ENCODE measurements at places on chromosomes 13 and 19. TPM values are rescaled to one million over a fixed set of nuclear protein-coding genes. Genes with fewer than 3 reads are reported as not detected.
A peak's percentile ranks its signal among the peaks of the same experiment; 100 is the strongest.

- DNase-seq, result no peak
Observed at GRCh38 chr13:20227730-20228129, 4.4 kb downstream of the GJB6 start.

DNA sequence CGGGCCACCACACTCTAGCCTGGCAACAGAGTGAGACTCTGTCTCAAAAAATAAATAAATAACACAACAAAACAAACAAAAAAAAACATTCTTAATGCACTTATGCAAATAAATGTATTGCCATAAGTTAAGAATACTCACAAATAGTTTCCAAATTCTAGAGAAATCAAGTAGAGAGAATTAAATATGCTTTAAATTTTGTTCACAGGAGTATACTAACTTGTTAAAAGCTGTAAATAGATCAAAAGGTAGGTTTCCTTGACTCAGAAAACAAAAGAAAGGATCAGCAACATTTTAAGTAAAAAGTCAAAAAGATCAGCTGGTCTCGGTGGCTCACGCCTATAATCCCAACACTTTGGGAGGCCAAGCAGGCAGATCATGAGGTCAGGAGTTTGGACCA, 50.5 kb upstream of the ZNF429 start:
- no peak for DNase-seq

GRCh38 chr13:113245849-113246796, 36.7 kb downstream of the CUL4A start:
- DNase-seq, result no peak

- DNase-seq, result no peak
Observed at GRCh38 chr13:40970803-40971202, 48.3 kb downstream of the ELF1 start.

GRCh38 chr19:47619763-47620162, 10.8 kb downstream of the BICRA start:
- no peak for DNase-seq

DNA sequence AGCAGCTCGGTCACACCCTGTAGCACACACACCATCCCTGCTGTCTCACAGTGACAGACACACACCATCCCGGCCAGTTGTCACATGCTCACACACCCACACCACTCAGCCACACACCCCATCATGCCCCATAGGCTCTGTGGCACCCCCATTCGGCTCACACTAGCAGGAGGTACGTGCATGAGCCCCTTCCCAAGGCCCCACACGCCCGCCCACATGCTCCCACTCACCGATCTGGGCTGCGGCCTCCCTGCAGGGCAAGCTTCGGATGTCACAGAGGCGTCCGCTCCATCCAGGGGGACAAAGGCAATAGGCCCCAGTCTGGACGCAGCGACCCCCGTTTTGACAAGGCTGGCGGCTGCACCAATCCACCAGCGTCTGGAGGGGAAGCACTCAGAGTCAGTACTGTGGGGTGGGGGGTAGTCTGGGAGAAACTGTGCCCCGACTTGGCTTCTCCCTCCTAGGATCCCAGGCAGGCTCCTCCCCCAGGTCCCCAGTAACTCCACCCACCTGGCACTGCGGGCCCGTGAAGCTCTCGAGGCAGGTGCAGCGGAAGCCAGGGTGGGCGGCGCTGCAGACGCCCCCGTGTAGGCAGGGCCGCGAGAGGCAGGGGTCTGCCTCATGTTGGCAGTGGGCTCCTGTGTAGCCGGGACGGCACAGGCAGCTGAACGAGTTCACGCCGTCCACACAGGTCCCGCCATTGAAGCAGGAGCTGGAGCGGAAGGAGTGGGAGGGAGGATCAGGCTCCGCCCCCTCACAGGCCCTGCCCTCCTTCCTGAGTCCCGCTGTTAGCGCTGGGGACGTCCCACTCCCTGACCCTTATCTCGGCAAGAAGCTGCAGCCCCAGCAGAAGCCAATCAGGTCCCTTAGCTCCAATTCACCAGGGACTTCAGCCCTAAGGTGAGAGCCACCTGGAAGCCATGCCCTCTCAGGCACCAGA, 20.1 kb downstream of the NOTCH3 start:
- no peak for DNase-seq

- no peak for DNase-seq
Observed at GRCh38 chr19:50333737-50334617, 4.8 kb upstream of the KCNC3 start.

DNA sequence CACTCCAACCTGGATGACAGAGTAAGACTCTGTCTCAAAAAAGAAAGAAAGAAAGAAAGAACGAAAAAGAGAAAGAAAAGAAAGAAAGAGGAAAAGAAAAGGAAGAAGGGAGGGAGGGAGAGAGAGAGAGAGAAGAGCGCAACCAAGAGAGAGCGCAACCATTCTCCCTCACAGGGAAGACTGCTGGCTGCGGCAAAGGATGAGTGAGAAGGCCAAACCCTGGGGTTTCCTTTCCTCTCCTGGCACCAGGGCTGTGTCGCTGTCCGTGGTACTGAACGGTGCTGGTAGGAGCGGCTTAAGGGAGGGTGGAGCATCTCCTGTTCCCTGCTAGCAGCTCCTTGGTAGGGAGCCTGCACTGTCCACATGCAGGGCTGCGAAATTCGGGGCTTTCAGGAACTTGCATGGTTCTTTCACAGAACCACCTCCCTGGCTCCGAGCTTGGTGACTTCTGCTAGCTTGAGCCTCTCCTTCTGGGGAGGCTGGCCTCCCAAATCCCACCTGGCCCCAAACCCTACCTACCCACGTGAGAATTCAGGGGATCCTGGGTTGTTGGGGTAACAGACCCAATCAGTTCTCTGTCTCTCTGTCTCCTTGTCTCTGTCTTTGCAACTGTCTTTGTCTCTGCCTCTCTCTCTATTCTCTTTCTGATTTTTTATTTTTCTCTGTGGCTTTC, 51.1 kb upstream of the ZNRF4 start:
- peak; percentile 54 for DNase-seq

DNA sequence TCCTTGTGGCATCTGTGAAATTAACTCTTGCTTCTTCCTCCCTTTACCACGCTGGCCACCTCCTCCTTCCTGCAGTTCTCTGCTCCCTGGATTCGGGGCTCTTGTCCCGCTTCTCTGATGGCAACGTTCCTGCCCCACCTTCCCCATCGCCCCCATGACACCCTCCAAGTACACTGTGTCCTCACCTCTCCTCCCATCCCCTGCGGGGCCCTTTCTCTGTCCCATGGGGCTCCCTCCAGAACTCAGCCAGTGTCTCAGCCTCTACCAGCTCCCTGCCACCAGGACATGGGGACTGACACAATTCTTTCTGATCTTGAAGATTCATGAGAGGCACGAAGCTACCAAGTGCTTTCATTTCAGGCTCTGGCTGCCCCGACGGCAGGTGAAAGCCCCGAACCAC, 9.1 kb downstream of the CARS2 start:
- no peak for DNase-seq

DNA sequence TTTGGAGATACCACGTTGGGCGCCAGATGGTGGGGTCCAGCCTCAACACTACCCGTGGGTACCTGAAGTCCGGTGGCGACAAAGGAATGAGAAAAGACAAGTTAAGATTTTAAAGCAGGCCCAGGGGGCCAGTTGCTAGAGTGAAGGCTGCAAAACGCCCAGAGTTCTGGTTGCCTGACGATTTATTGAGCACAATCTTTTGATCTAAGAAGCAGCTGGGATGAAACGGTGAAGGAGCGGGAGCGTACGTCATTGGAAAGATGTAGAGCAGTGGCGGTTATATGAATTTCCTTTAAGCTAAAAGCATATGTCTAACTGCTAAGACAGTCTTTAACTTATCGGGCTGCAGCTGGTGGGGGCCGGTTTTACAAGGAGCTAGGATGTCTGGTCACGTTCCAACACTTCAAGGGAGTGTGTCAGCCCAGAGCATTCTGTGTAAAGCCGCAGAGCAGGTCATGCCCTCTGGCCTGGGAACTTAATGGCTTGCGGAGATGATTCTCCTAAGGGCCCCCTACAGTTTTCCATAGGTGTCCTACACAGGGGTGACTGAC, 28.9 kb upstream of the EVI5L start:
- DNase-seq, result no peak

GRCh38 chr19:38869160-38869835, 8.8 kb downstream of the RINL start:
- DNase-seq, result no peak

DNA sequence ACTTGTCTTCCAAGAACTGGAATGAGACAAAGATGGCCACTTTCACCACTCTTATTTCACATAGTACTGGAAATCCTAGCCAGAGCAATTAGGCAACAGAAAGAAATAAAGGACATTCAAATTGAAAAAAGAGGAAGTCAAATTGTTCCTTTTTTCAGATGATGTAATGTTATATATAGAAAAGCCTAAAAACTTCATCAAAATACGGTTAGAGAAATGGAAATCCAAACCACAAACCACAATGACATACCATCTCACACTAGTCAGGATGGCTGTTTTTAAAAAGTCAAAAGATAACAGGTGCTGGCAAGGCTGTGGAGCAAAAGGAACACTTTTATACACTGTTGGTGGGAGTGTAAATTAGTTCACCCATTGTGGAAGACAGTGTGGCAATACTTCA, 113.3 kb upstream of the SPRY2 start:
- no peak for DNase-seq

GRCh38 chr13:94014461-94014860, 465.0 kb downstream of the DCT start:
- no peak for DNase-seq

DNA sequence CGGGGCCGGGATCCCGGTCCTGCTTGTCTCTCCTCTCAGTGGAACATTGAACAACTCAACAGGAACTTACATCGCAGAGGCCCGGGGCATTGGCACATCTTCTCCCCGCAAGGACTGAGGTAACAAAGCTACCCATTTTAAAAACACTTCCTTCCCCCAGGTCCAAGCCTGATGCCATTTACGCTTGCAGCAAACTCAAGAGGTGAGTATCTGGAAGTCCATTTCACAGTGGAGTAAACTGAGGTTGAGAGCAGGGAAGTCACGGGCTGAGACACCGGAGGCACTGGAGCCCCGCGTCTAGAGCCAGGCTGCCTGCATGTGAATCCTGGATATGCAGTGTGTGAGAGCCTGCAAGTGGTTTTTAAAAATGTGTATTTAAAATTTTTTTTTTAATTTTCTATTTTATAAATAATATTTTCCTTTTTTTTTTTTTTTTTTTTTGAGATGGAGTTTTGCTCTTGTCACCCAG, 492 bp upstream of the PGLYRP1 start:
- no peak for DNase-seq

- no peak for DNase-seq
Observed at GRCh38 chr13:46392967-46393366, 5.9 kb upstream of the RUBCNL start.

GRCh38 chr13:104869501-104869900, 1666.0 kb downstream of the EFNB2 start:
- DNase-seq, result no peak

DNA sequence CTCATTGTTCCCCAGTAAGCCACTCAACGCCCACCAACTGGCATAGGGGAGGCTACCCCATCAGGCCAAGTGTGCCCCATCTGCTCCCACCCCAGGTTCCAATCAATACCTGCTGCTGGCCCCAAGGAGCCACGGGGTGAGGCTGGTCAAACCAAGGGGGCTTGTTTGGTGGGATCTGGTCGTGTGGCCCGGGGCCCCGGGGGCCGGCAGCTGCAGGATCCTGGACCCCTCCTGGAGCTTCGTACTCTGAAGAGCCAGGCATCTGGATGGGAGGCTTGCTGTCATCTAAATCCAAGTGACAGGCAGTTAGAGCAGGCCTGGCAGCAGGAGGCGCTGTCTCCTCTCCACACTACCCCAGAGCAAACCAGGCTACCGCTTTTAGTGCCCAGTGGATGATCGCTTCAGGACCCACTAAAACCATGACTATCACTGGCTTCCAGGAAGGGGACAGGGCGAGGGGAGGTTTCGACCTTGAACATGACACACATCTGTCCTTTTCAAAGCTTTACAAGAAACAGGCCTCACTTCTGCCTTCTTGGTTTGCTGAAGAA, 14.2 kb downstream of the CHERP start:
- no peak for DNase-seq

- DNase-seq, result no peak
Observed at GRCh38 chr13:58865286-58865685, 1233.7 kb downstream of the PCDH17 start.

DNA sequence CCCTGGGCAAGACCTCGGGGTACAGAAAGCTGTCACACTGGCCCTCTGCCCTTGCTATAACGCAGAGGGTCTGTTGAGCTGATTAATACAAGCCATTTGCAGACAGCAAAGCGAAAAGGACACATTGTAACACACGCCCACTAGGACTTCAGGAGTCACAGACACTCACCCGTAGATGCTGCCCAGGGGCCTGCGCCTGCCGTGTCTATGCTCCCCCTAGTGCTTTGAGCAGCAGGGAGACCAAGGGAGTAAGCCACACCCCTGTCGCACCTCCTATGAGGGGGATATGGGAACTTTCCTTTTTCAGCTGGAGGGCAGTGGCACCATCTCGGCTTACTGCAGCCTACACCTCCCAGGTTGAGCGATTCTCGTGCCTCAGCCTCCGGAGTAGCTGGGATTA, 1930.2 kb downstream of the OLFM4 start:
- DNase-seq, result no peak

- no peak for DNase-seq
Observed at GRCh38 chr19:16319481-16319880, 5.1 kb upstream of the KLF2 start.

DNA sequence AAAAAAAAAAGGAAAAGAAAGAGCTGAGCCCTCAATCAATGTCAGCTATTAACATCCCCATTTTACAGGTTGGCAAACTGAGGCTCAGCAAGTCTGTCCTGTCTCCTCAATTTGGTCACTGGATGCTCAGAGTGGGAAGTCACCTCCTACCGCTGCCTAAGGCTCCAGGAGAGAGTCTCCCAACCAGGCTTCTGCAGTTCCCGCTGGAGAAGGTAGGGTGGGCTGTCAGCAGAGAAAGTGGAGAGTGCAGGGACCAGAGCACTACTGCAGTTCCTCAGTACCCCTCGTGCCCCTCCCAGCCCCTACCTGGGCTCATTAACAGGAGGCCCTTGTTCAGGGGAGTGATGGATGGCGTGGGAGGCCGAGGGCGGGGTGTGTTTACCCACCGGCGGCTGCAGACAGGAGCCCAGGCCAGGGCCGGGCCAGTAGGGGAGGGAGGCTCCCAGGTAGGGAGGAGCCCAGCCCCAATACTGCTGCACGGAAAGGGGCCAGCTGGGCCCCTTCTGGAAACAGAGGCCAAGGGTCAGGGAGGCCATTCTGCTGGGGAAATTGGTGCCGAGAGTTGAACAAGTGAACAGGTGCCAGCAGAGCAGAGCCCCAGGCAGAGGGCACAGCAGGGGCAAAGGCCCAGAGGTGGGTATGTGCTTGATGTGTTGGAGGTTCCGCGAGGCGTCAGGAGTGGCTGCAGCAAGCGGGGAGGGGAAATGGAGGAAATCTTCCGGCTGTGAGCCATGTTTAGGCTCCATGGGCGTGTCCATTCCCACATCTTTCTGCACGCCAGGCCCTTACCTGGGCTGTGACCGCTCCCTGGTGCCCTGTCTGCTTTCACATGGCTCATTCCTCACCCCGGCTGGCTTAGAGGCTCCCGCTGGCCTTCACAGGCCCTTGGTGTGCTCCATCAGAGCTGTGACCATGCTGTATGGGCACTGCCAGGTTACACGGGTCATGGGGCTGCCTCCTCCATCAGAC, 7.6 kb upstream of the COMP start:
- DNase-seq, result no peak

PINLYP gene
- total RNA-seq, result 0.17 TPM

OR7D4 gene
- total RNA-seq, result not detected

TTC9B gene
- total RNA-seq, result 1.7 TPM

KIR2DL3 gene
- total RNA-seq, result not detected

LNX2 gene
- 12.1 TPM for total RNA-seq

TNFRSF19 gene
- 1.1 TPM for total RNA-seq

ZNF69 gene
- total RNA-seq, result not detected

ZNF835 gene
- not detected for total RNA-seq

FFAR1 gene
- not detected for total RNA-seq

DCT gene
- 0.12 TPM for total RNA-seq

DPY19L3 gene
- total RNA-seq, result 14.5 TPM

ZNF829 gene
- total RNA-seq, result not detected

SLC25A41 gene
- 0.93 TPM for total RNA-seq

HNRNPUL1 gene
- total RNA-seq, result 201 TPM
